Chondrocyte (in vitro differentiated cells): ENCODE measurements at places on chromosomes 4 and X. TPM values are rescaled to one million over a fixed set of nuclear protein-coding genes. Genes with fewer than 3 reads are reported as not detected.

The CFAP47 gene
- not detected in 3 replicates for total RNA-seq

- no peak for DNase-seq
Observed at GRCh38 chr4:8463811-8464210, 23.2 kb downstream of the TRMT44 start.

GRCh38 chr4:37998226-37998625, 38.0 kb downstream of the PTTG2 start:
- DNase-seq = no peak

DNA sequence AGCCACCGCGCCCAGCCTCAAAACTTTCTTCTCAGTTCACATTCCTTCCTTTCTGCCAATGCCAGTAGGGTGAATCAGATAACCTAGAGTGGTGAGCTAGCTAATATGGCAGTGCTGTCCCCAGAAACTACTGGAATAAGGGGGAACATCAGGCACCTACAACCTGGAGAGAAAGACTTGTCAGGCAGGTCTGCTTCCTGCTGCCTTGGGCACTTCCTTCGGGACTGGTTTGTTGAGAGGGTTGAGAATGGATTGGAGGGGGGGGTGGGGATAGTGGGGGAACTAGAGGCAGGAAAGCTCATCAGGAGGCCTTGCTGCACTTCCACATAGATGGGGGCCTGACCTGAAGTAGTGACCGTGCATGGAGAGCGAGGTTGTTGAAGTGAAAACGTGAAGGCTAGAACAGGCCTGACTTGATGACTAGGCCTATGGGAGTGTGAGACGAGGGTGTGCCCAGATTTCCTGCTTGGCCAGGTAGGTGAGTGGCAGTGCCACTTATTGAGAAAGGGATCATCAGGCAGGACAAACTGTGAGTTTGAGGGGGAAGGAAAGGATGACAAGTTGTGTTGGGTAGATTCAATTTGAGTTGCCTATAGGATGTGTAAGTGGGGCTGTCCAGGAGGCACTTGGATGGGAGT, 33.4 kb downstream of the SLC25A5 start:
- DNase-seq = peak; percentile 15

DNA sequence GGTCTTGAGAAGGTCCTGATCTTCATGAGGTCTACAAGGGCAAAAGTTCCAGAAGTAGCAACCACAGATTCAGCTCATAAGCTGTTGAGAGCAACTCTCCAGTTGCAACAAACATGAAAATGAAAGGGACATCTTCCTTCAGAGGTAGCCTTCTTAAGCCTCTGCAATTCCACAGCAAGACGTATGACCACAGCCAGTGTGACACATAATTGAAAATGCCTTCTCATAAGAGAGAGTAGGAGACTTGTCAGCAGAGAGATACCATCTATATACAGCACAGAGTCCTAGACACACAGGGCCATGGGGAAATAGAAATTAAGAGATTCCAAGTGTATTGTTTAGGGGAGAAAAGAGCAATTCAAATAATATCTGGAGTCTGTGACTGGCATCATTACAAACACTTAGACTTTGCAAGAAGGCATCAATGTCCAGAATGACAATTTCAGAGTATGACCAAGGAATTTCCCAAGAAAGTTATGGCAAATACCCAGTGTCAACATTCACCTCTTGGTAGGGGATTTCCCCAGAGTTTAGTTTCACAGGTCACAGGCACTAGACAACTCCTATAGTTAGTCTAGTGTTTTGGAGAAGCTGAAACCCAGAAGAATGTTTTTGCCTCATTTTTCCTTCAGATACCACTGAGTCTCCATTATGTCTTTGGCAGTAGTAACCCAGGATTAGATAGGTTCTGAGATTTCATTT, 340.3 kb downstream of the ZNF674 start:
- no peak for DNase-seq
